ENCODE measurements at places on chromosomes 12 and 14.

- DNase-seq = no peak
Observed at GRCh38 chr14:96156804-96157760, 47.6 kb upstream of the BDKRB2 start.

DNA sequence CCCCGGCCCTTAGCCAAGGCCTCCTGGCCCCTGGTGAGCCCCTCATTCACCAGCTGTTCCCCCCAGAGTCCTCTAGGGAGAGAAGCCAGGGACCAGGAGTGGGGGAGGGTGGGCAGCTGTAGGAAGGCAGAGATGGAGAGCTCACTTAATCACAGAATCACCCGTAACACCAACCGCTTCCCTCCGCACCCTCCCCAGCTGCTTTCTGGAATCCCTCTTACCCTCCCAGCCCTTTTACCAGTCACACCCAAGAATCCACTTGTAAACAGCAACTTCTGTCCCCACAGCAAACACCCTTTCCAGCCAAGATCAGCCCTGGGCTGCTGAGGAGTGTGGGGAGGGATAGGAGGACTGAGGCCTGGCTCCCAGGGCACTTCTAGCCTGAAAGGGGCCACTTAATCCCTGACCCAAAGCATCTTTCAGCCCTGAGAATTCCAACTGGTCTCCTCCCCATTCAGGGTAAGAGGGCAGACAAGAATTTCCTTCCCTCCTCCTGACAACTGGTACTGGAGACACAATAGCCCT is 18.8 kb downstream of the NCKAP5L start:
- DNase-seq = no peak

DNA sequence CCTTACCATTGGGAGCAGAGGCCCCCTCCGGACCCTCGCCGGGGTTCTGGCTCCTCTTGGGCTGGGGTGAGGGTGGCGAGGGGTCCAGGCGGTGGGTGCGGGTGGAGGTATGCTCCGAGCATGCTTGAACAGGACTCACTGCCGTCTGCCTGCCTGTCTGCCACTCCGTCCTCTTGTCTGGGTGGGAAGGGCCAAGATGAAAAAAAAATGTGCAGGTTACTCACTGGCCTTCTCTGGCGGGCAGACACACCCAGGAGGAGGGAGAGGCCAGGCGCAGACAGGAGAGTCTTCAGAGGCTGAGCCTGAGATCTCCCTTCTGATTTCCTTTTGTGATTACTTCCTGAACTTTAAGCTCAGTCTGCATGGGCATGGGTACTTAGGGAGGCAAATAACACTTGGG is 76.1 kb downstream of the STON2 start:
- DNase-seq = no peak

- no peak for DNase-seq
Observed at GRCh38 chr12:69932676-69933552, 107.9 kb downstream of the MYRFL start.

GRCh38 chr12:130878193-130879185 is 6.6 kb downstream of the RAN start:
- DNase-seq = no peak

GRCh38 chr12:62919838-62920237 is 15.1 kb downstream of the PPM1H start:
- DNase-seq = no peak

- no peak for DNase-seq
Observed at GRCh38 chr12:88092771-88093170, 49.1 kb downstream of the CEP290 start.

- DNase-seq = no peak
Observed at GRCh38 chr12:88182416-88182815, 40.3 kb downstream of the TMTC3 start.

DNA sequence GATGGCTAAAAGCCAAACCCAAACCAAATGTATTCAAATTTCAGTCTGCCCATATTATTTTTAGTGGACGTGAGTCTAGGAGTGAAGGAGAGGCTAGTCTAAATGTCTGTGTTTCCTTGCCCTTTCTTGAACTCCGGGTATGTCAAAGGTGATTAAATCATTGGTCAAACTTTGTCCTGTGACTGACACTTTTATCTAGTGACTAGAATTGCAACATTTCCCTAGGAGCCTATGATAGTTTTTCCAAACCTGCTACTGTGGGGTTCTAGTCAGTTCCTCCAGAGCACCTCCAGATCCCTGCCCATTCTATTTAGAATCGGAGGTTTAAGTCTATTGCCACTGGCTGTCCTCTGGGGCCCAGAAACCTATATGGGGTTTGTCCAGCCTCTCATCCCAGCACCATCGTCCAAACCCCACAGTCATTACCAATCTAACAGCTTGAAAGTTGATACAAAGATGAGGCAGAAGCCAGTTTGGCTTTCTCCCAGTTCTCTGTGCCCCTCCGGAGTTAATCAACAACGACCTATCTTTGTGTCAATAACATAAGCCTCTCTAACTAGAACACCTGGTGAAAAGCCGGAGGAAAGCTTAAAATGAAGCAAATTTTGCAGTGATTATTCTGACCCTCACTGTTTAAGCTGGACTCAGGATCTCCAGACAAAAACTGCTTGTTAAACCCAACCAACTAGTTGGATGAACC is 306.7 kb downstream of the ZFP36L1 start:
- DNase-seq = no peak

DNA sequence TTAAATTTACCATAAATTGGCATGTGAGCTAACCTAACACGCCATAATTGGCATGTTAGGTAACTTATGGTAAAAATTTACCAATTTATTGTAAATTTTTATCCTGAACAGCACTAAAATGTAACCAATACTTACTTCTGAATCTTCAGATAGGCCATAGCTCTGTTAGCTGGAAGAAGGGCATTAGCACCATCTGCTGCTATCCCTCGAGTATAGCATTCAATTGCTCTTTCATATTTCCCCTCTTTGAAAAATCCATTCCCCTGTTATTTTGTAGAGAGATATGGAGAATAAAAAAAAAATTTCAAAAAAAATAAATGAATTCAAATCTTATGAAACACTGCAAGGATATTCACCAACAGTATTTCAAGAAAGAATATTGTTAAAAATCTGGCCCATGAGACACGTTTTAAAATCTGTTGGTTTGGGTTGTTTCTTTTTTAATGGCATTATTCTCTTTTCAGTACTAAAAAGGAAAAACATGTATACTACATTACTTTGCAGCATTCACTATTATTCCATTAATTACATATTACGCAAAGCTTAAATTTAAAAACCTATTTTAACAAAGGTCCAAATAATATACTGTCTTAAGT is 19.1 kb downstream of the RPAP3 start:
- DNase-seq = peak; percentile 31

DNA sequence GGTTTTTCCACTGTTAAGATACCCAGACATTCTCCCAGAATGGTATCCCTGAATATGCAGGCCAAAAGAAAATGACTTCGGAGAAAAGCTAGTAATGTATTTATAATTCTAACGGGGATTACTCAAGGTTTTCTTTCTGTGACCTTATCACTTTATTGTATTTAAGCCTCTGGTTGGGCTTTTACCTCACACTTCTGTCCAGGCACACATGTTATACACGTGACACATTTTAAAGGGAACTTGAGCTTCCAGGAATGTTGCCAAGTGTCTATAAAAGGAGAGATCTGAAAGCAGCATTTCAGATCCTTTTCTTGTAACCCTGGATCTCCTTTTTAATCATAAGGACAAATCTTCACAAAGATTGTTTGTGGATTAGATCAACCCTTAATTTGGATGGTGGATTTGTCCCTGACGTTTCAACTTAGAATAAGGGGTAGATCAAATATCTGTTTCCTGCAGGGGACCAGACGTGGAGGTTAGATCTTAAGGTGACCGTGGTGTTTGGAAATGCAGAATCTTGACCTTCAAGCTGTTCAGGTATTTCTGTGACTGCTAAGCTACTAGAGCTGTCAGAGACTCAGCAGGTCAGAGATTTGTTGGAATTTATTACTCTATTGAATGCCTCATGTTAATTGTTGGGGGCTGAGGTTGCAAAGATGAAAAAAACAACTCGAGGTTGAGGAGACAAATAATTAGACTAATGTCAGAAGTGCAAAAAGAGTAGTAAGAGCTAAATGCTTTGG is 1.5 kb downstream of the CIPC start:
- peak; percentile 43 for DNase-seq

DNA sequence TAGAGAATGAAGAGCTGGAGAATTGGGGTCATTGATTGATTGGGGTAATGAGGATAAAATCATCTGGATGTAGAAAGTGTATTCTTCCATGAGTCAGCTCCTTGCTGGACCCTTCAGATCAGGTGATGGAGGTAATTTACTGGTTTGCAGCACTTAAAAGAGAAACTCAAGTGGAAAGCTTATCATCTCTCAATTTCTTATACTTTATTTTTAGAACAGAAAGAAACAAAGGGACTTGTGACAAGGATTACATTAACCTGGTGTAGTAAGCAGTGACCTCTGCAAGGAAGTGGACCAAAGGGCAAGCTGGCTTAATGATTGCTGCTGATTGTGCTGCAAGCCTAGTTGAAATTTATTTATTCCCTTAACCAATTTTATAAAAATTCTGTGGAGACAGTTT is 405.0 kb downstream of the TRHDE start:
- no peak for DNase-seq

GRCh38 chr14:73008501-73008900 is 18.4 kb downstream of the ZFYVE1 start:
- DNase-seq = no peak

DNA sequence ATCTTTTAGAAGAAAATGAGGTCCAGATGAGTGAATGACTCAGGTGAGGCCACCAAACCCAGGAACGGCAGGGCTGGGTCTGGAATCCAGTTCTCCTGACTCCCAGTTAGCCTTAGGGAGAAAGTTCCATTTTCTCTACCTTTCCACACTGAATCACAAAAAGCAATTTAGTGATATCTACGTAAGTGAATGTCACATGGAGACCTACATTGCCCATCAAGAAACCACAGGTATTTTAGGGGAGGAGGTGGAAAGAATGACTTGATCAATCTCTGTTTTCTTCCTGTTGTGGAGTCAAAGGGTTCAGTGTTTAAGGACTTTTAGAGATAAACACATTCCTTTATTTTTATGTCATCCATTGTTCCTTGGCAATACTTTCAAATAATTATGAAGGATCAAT is 106.9 kb upstream of the PTPRB start:
- DNase-seq = no peak

GRCh38 chr12:39505023-39505422 is 62.1 kb upstream of the KIF21A start:
- DNase-seq = no peak

GRCh38 chr12:47145188-47145587 is 65.4 kb upstream of the AMIGO2 start:
- DNase-seq = no peak

DNA sequence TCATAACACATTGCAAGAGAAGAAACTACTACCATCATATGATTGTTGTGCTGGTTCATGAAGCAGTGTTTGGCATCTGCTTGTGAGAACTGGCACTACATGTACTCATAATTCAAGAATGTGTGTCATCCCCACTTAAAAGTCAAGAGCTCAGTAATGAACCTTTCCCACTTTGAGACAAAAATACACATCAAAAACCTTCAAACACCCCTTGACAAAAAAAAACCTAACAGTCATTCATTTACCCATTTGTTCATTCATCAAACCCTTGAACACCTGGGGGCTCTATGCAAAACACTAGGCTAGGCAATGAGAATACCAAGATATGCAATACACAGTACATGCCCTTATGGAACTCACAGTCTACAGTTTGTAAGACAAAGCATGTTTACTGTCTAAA is 40.0 kb downstream of the KIF21A start:
- DNase-seq = no peak

DNA sequence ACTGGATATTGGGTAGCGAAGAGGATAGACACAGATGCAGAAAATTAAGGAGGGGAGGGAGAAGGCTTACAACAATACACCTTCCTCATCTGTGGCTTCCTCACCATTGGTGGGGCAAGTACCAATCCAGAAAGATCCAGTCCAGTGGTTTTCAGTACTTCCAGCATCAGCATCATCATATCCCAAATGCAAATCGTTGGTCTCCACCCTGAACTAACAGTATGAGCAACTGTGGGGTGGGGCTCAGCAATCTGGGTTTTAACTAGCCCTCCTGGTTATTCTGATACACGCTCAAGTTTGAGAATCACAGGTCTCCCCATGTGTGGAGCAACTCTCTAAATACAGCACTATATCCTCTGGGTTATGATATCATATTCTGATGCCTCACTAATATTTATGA is 193.7 kb downstream of the PAX9 start:
- no peak for DNase-seq

DNA sequence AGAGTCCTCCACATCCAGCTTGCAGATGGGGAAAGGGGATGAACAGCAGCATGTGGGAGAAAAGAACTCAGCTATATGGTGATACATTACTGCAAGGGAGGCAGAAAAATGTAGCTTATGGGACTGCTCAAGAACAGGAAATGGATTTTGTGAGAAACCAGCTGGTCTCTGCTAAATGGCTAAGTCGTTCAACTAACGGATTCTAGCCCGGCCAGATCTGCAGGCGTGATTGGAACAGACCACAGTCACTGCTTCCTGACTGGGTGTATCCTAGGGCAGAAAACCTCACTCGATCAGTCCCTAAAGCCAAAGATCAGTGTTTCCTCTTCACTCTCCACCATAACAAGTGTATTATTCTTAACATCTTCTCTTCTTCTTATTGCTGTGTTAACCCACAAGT is 8.1 kb upstream of the PTGDR start:
- DNase-seq = no peak

GRCh38 chr12:98544751-98545150 is 29.4 kb downstream of the TMPO start:
- no peak for DNase-seq

GRCh38 chr14:54681811-54682261 is 114.9 kb downstream of the SAMD4A start:
- DNase-seq = no peak

DNA sequence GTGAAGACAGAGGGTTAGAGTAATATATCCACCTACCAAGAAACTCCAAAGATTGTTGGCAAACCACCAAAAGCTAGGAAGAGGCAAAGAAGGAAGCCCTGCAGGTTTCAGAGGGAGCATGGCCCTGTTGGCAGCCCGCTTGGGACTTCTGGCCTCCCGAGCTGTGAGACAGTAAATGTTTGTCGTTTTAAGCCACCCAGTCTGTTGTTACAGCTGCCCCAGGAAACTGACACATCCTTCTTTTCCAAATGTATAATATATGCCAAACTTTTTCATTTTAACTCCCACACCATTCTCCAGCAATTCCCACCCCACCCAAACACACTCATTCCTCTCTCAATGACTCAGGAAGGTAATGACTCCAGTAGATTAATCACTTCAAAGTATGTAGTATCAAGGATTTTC is 74.0 kb downstream of the RPS29 start:
- no peak for DNase-seq

- no peak for DNase-seq
Observed at GRCh38 chr14:21084998-21085853, 13.2 kb downstream of the ZNF219 start.

- DNase-seq = no peak
Observed at GRCh38 chr14:69518289-69519101, 34.0 kb downstream of the PLEKHD1 start.

- no peak for DNase-seq
Observed at GRCh38 chr12:102977945-102978706, 20.7 kb downstream of the ASCL1 start.

GRCh38 chr12:56929780-56930179 is 4.4 kb downstream of the SDR9C7 start:
- DNase-seq = no peak
